ENCODE measurements at places on chromosomes 7 and 10.

DNA sequence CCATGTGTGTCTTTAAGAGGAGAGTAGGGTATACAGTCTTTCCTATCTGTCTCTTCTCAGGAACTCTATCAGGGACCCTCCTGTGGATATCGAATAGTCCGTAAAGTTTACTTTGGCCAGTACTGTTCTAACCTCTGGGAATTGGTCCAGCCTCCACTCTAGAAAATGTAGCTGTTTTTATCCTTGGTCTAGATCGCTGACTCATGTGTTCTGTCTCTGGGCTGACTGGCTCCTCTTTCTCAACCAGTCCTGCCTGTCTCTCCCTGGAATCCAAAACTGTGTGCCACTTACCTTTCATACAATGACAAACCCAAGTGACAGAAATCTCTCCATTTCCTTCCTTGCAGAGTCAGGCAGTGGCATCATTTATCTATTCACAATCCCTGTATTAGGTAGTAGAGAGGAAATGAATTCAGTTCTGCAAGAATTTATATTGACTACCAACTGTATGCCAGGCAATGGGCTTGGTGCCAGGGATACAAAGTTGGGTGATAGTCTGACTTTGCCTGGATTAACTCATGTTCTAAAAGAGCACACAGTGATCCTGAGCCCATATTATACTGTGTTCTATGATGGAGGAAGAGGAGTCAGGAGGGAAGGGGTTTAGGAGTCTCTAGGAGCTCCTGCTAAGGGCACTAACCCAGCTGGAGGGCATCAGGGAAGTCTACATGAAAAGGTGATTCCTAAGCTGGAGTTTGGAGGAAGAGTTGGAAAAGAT lies 232.7 kb downstream of the LRMDA start:
- DNase-seq: no peak

- no peak for DNase-seq
These were observed 144.3 kb downstream of the KIF20B start for GRCh38 chr10:89845541-89846280.

DNA sequence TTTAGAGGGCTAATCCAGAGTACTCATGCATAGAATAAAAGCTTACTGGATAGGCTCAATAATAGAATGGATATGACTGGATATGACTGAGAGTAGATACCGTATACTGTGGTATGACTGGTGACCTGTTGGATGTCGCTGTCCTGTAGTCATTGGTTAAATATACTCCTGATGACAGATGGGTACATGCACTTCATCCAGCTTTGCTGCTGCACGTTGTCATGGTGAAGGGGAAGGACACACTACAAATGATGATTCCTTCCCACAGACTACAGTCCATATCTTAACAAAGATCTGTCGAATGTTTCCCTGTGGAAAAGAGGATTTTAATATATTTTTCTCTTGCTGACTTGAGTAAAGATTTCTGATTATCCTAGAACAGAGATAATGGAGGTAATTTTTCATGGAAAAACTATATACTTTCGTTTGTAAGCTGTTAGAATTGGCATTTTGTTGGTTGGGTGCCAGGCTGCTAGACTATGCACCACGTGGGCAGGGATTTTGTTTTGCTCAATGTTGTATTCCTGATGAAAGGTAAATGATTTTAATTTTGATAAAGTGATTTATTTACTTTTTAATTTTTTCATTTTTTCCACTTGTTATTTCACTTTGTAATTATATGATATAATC lies 97.3 kb downstream of the PPP1R9A start:
- no peak for DNase-seq

DNA sequence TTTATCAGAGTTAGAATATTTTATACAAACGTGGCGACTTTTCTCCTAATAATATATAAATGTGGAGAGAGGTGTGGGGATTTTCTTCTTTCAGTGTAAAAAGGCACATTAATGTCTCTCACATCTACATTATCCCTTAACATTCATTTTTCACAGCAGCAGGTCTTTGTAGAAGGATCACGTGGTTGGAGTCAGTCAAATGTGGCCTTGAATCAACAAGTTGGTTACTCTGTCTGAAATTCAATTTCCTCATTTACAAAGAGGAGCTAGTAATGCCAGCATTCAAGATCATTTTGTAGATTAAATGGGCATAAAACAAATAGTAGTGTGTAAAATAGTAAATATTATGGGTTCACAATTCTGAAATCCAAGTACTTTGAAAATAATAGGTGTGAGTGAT lies 183.1 kb upstream of the SEMA3E start:
- no peak for DNase-seq

- DNase-seq: no peak
These were observed 8.9 kb downstream of the PDE1C start for GRCh38 chr7:32061346-32061745.

DNA sequence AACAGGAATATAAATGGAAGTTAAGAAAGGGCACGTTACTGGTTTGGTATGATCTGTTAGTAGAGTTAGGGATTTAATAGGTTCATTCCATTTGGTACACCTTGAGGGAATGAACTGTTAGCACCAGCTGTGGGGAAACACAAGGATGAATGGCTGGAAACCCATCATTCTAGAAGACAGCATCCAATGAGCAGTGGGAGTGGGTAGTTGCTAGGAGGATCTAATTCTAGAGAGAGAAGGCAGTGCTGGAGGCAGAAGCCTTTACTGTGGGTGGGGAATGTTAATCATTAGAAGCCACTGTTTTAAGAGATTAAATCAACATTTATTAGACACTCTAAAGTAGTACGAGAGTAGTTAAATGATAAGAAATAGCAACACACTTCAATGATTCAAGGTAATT lies 15.5 kb upstream of the GPR15LG start:
- DNase-seq: no peak
